ENCODE measurements at places on chromosomes 2 and 18. TPM values are rescaled to one million over a fixed set of nuclear protein-coding genes. Genes with fewer than 3 reads are reported as not detected.

DNA sequence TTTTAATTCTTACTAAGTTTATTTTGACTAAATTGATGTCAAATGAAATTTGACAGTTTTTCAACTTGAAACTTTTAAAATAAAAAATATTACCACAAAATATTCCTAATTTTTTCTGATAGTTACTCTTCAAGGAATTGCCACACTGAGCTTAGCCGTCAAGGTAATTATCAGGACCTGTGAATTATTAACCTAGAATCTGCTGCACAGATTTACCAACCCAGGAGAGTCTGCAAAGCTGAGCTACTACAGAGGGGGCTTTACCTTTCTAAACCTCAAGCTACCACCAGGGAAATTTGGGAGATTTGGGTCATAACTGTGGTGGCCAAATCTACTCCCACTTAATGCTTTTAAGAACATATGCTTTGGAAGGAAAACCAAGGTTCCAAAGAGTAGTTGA is 324.6 kb downstream of the CCDC178 start:
- peaks cover 4% of the 10 kb centered on the region for H3K27me3 ChIP-seq
- H3K4me3 ChIP-seq = no peak overlapping the region
- H3K27ac ChIP-seq = no peak overlapping the region
- no peaks in the 10 kb centered on the region for H3K36me3 ChIP-seq
- H3K4me1 ChIP-seq = no peaks in the 10 kb centered on the region
- no peak for DNase-seq

Gene PDCD1
- not detected for polyA plus RNA-seq

DNA sequence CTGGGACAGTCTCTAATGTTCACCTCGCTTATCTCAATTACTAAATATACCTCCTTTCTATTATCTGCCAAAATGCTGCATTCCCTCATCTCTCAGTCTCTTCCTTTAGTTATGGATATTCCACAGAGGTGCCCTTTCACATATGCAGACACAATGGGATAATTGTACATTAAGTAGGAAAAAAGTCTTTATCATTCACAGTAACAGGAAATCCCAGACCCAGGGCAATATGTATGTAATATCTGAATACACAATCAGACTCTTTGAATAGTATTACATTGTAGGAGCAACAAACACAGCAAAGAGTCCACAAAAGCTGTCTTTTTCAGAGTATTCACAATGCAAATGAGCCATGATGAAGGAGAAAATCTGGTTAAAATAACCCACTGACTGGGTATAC is 1399.0 kb upstream of the ZEB2 start:
- no peak for DNase-seq
- no peak overlapping the region for H3K4me3 ChIP-seq
- H3K36me3 ChIP-seq = no peaks in the 10 kb centered on the region
- no peak overlapping the region for H3K27ac ChIP-seq

- H3K4me1 ChIP-seq = peaks cover 15% of the 10 kb centered on the region
- no peaks in the 10 kb centered on the region for H3K36me3 ChIP-seq
- no peak for DNase-seq
These were observed 32.6 kb downstream of the MYL12B start for GRCh38 chr18:3294435-3295080.

- H3K4me3 ChIP-seq = no peak overlapping the region
- DNase-seq = no peak
- no peaks in the 10 kb centered on the region for H3K4me1 ChIP-seq
- H3K27ac ChIP-seq = no peak overlapping the region
These were observed 51.5 kb upstream of the PHLPP1 start for GRCh38 chr18:62663731-62664336.

Gene ALK
- not detected for polyA plus RNA-seq

- no peak overlapping the region for H3K27ac ChIP-seq
- H3K4me3 ChIP-seq = no peak overlapping the region
- H3K4me1 ChIP-seq = no peaks in the 10 kb centered on the region
- H3K27me3 ChIP-seq = peaks cover 21% of the 10 kb centered on the region
- H3K36me3 ChIP-seq = no peaks in the 10 kb centered on the region
These were observed 246.8 kb upstream of the RASGRP3 start for GRCh38 chr2:33229646-33230045.

- H3K4me3 ChIP-seq = peak overlapping the region; percentile 99
- H3K27ac ChIP-seq = peak overlapping the region; percentile 100
- H3K36me3 ChIP-seq = peaks cover 11% of the 10 kb centered on the region
- H3K27me3 ChIP-seq = no peaks in the 10 kb centered on the region
- H3K4me1 ChIP-seq = peaks cover 58% of the 10 kb centered on the region
- DNase-seq = peak; percentile 27
These were observed 954 bp downstream of the CCNT2 start for GRCh38 chr2:134919341-134920210.

Gene ZAP70
- 1.6 TPM for polyA plus RNA-seq

Gene MPPE1
- 55.9 TPM for polyA plus RNA-seq

Gene ACVR1C
- not detected for polyA plus RNA-seq

Gene ABHD1
- polyA plus RNA-seq = not detected

Gene TMEM37
- polyA plus RNA-seq = not detected

Gene ERBB4
- not detected for polyA plus RNA-seq

Gene RGPD3
- 0.05 TPM for polyA plus RNA-seq

Gene TCF7L1
- not detected for polyA plus RNA-seq

Gene POTEC
- polyA plus RNA-seq = not detected

Gene RUFY4
- not detected for polyA plus RNA-seq

DNA sequence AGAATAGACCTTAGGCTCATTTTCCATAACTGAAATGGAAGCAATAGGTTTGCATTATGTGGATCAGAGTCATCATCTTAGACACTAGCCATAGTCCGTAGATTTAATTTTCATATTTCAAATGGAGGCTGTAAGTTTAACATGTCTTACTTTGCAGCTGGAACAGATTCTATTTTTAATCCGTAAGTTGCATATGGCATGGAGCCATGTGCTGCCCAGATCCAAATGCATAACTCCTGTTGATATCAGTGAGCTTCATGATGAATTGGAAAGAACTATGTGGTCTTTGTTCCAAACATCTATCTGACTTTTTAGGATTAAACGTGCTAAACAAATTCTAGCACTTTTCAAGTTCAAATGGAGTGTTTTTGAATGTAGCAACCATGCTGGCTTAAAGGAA is 43.4 kb downstream of the MEIS1 start:
- H3K27me3 ChIP-seq = peaks cover 8% of the 10 kb centered on the region
- no peaks in the 10 kb centered on the region for H3K4me1 ChIP-seq
- H3K27ac ChIP-seq = no peak overlapping the region
- no peaks in the 10 kb centered on the region for H3K36me3 ChIP-seq

DNA sequence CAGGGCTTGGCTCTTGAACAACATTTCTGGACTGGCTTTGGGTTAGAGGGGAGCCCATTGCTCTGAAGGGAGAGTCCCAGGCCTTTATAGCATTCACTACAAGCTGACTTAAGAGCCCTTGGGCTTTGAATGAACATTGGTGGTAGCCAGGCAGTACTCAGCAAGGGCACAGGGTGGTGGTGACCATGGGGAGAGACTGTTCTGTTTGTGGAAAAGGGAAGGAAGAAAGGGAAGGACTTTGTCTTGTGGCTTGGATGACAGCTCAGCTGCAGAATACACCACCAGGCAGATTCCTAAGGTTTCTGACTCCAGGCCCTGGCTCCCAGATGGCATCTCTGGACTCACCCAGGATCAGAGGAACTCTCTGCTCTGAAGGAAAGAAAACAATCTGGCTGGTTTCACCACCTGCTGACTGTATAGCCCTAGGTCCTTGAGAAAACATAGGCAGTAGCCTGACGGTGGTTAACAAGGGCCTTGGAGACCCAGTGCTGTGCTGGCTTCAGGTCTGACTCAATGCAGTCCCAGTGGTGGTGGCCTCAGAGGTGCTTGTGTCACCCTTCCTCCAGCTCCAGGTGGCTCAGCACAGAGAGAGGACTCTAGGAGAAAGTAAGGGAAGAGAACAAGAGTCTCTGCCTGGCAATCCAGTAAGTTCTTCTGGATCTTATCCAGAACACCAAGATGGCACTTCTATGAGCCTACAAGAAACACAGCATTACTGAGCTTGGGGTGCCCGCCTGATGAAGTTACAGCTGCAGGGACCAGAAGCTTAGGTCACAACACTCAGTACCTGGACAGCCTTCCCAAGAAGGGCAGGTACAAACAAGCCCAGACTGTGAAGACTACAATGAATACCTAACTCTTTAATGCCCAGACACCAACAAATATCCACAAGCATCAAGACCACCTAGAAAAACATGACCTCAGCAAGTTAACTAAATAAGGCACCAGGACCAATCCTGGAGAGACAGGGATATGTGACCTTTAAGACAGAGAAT is 16.4 kb upstream of the ABCB11 start:
- H3K4me3 ChIP-seq = no peak overlapping the region
- DNase-seq = no peak
- H3K4me1 ChIP-seq = no peaks in the 10 kb centered on the region
- no peak overlapping the region for H3K27ac ChIP-seq

Gene ACMSD
- polyA plus RNA-seq = not detected

DNA sequence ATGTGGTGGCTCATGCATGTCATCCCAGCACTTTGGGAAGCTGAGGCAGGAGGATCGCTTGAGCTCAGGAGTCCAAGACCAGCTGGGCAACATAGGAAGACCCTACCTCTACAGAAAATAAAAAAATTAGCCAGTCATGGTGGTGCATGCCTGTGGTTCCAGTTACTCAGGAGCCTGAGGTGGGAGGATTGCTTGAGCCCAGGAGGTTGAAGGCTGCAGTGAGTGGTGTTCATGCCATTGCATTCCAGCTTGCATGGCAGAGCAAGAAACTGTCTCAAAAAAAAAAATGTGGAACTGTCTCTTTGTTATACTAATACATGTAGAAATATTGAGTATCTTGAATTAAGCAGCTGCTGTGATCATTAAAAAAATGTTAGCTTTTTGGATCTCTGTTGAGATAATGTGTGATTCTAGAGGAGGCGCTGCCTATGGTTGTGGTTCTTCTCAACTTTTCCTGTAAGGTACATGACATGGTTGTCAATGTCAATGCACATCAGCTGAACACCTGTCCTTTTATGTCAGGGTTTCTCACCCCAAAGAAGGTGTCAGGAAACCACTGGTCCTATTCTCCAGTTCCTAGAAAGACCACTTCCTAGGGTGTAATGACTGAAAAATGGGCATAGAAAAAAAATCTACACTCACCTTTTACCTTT is 34.7 kb upstream of the IL1RL1 start:
- no peak for DNase-seq
- no peak overlapping the region for H3K27ac ChIP-seq
- no peaks in the 10 kb centered on the region for H3K4me1 ChIP-seq

DNA sequence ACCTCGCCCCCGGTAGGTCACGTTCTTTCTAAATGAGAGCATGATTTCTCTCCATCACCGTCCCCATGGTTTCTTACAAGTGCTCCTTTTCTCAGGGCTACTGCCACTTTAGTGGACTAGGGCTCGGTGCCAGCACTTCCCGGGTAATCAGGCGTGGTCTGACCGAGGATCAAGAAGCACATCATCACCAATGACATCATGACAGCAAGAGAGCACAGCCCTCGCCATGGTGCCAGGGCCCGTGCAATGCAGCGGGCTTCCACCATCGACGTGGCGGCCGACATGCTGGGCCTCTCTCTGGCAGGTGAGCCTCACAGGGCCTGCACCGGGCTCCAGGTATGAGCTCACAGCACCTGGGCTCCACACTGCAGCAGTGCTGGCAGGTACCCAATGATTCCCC is 75.2 kb downstream of the INPP4A start:
- H3K36me3 ChIP-seq = peaks cover 7% of the 10 kb centered on the region
- H3K27me3 ChIP-seq = no peaks in the 10 kb centered on the region
- no peak for DNase-seq
- H3K4me3 ChIP-seq = no peak overlapping the region
- no peak overlapping the region for H3K27ac ChIP-seq

Gene FTCDNL1
- 1.0 TPM for polyA plus RNA-seq

GRCh38 chr2:63012541-63012940 is 38.1 kb upstream of the OTX1 start:
- no peaks in the 10 kb centered on the region for H3K27me3 ChIP-seq
- H3K36me3 ChIP-seq = no peaks in the 10 kb centered on the region

DNA sequence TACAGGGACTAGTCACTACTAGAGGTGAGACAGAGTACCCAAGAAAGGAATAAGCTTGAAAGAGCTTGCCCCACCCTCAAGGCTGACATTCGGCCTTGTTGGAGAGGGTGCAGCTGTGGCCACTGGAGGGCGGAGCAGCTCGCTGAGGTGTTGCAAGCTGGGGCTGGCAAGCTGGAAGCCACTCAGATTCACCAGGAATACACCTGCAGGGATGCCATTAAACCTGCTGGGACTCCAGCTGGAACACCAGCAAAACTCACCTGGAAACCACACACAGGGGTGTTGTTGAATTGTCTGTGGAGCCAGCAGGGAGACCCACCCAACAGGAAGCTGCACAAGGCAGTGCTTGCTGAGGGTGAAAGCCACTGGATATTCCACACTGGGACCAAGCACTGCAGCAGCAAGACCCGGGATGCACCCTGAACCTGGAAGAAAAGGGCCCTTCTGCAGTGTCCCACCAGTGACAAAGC is 26.1 kb downstream of the KCTD18 start:
- no peak overlapping the region for H3K27ac ChIP-seq
- H3K4me3 ChIP-seq = no peak overlapping the region

Gene EFR3B
- polyA plus RNA-seq = 0.10 TPM

Gene MYO1B
- 25.4 TPM for polyA plus RNA-seq

- H3K27ac ChIP-seq = no peak overlapping the region
- no peaks in the 10 kb centered on the region for H3K4me1 ChIP-seq
- no peak overlapping the region for H3K4me3 ChIP-seq
- no peak for DNase-seq
These were observed 512.9 kb upstream of the ID2 start for GRCh38 chr2:8168876-8169424.

DNA sequence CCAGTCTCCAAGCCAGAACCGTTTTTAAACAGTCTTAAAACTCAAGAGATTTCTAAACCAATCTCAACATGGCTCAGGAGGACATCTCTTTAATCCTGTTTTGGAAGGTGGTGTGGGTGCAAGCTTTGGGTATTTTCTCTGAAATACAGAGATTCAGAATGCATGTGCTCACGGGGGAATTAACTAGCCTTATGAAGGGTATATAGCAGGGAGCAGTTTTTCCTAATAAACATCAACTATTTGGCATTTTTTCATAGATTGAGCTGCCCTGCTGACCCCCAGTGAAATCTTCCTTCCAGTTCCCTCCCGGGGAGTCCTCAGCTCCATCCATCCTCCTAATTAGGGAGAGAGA is 122.6 kb downstream of the SMAD7 start:
- H3K4me1 ChIP-seq = peaks cover 12% of the 10 kb centered on the region
- H3K36me3 ChIP-seq = no peaks in the 10 kb centered on the region
- H3K4me3 ChIP-seq = no peak overlapping the region
- H3K27ac ChIP-seq = no peak overlapping the region
- no peak for DNase-seq

DNA sequence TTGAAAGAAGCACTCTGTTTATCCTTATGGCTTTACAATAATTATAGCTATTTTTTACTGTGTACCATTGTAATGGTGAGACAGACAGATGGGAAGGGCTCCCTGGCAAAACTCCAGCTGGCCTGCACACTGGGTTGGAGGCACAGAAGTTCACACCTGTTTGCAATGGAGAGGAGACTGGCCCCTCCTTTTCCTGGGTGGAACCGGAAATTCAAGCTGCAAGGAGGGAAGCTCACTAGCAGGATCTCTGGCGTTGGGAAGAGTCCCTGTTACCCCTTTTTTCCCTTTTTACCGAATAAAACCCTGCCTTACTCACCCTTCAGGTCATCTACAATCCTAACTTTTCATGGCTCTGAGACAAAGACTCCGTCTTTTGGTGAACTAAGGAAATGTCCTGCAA is 100.3 kb upstream of the TFPI start:
- no peak overlapping the region for H3K27ac ChIP-seq
- no peaks in the 10 kb centered on the region for H3K27me3 ChIP-seq
- no peaks in the 10 kb centered on the region for H3K36me3 ChIP-seq
- no peak for DNase-seq
- H3K4me3 ChIP-seq = no peak overlapping the region

- H3K27me3 ChIP-seq = no peaks in the 10 kb centered on the region
- no peak overlapping the region for H3K4me3 ChIP-seq
- no peak for DNase-seq
- H3K27ac ChIP-seq = no peak overlapping the region
These were observed 69.2 kb upstream of the LRATD1 start for GRCh38 chr2:14563324-14563723.

Data from naive B cell (primary cell).